ENCODE measurements at places on chromosomes 11 and 22.

- no peaks in the 10 kb centered on the region for H3K36me3 ChIP-seq
- H3K27ac ChIP-seq, result no peak overlapping the region
- H3K4me3 ChIP-seq, result no peak overlapping the region
- peaks cover 23% of the 10 kb centered on the region for H3K4me1 ChIP-seq
- no peak for DNase-seq
Measured at GRCh38 chr22:40007853-40008710, 13.3 kb downstream of the FAM83F start.

DNA sequence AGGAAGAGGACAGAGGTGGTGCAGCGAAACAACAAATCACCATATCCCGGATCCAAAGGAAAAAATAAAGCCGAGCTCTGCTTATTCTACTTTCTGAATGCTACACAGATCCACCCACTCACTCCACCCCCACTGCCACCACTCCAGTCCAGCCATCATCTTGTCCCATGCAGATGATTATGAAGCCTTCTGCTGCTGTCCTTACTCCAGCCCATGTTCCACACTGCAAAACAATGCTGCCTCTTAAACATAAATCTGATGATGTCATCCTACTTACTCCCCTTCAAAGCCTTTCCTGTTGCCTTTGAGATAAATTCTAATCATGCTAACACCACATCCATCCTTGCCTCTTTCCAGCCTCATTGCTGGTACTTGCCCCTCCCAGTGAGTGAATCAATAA, 6.5 kb upstream of the DRD2 start:
- H3K36me3 ChIP-seq, result no peaks in the 10 kb centered on the region
- H3K4me1 ChIP-seq, result no peaks in the 10 kb centered on the region
- H3K4me3 ChIP-seq, result no peak overlapping the region
- no peak for DNase-seq
- H3K27me3 ChIP-seq, result peaks cover 4% of the 10 kb centered on the region
- H3K27ac ChIP-seq, result no peak overlapping the region

- no peak overlapping the region for H3K27ac ChIP-seq
- no peak overlapping the region for H3K4me3 ChIP-seq
- no peak for DNase-seq
Measured at GRCh38 chr11:65555693-65556231, 2.4 kb downstream of the LTBP3 start.

GRCh38 chr11:111230122-111230465, 15.4 kb upstream of the POU2AF2 start:
- no peaks in the 10 kb centered on the region for H3K27me3 ChIP-seq
- H3K36me3 ChIP-seq, result no peaks in the 10 kb centered on the region
- no peak overlapping the region for H3K4me3 ChIP-seq
- H3K4me1 ChIP-seq, result no peaks in the 10 kb centered on the region

DNA sequence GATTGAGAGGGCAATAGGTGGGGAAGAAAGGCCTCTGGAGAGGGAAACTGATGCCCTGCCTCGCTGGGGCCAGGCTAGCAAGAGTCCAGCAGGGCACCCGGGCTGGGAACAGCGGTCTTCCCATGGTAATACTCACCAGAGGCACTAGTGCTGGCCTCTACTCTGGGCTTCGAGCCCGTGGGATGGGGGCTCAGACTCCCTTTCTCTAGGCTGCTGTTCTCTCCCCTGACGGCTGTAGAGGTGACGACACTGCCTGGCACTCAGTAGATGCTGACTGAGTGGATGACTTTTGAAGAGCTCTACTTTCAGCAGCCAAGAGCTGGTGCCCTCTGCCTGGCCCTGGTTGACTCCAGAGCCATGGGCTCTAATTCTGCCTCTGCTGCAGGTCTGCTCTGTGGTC, 818 bp upstream of the C1QTNF4 start:
- H3K27me3 ChIP-seq, result peaks cover 31% of the 10 kb centered on the region
- no peak for DNase-seq
- H3K27ac ChIP-seq, result no peak overlapping the region
- H3K4me1 ChIP-seq, result peaks cover 4% of the 10 kb centered on the region
